ENCODE measurements at places on chromosomes 7 and 10. TPM values are rescaled to one million over a fixed set of nuclear protein-coding genes. Genes with fewer than 3 reads are reported as not detected.

The ACTL6B gene
- not detected for total RNA-seq

The C10orf62 gene
- 0.35 TPM for total RNA-seq

The SYNPO2L gene
- total RNA-seq = 237 TPM

The ACSM6 gene
- not detected for total RNA-seq

The RSBN1L gene
- total RNA-seq = 10.1 TPM
